Pancreas (tissue), 10 donors: ENCODE measurements at places on chromosomes 2 and 18. TPM values are rescaled to one million over a fixed set of nuclear protein-coding genes. Genes with fewer than 3 reads are reported as not detected.
A peak's percentile ranks its signal among the peaks of the same experiment; 100 is the strongest.

GRCh38 chr2:163849756-163850435 lies 114.1 kb upstream of the FIGN start:
- DNase-seq, result no peak

DNA sequence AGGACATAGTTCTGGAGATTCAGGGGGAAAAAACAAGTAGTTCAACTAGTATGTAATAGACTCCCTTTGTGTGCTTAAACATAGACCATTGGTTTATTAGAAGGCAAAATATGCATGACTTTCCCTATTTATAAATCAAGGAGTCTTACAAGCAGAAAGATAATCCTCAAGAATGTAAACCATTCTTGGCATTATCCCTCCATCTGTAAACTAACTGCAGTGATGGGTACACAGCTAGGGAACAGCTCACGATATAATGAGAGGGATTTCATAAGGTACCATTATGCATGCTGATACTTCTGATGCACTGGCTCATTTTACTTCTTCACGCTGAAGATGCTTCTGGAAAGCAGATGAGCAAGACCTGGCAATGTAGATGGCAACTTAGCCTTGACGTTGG lies 878 bp downstream of the FBXO15 start:
- DNase-seq, result no peak

DNA sequence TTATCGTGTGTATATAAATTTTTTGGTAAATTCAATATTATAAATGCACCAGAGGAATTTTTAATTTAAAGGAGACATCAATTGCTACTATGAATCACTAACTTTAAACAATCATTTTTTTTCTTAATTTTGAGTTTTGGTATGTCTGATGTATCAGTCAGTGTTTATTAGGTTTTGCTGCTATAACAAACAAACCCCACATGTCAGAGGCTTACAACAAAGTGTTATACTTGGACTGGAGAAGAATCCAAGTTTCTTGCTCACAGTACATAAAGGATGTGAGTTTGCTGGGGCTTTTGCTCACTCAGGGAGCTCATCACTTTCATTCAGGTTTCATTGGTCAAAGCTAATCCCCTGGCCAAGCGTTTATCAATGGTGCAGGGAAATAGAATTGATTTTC lies 81.8 kb downstream of the VWC2L start:
- no peak for DNase-seq

Gene MAP3K19
- not detected for total RNA-seq

- DNase-seq, result no peak
Observed at GRCh38 chr2:191312662-191313061, 67.5 kb downstream of the MYO1B start.

DNA sequence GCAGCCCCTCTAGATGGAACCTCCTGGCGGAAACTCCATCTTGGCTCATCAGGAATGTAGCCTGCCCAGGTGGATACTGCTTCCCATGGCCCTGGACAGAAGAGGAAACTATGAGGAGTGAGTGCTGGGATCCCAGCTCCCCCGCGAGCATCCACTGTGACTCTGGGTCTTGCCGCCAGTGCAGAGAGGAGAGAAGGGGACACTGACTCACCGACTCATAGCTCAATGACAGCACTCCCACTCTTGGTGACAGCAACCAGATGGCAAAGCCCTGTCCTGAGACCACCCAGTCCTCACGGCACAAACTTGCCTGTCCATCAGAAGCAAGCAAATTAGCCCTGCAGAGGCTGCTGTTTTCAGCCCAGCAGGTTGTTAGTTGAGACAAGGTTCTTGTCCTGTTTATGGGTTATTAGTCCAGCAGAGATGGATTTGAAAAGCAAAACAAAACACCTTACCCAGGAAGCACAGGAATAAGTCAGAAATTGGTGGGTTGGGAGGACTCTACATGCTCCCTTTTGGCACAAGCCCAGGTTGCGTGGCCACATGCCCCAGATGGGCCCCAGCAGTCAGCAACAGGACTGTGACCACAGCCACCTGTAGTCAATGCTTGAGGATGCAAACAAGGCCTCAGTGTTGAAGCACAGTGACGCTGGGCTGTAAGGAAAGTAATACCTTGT lies 111.5 kb upstream of the GLI2 start:
- DNase-seq, result no peak

GRCh38 chr2:171404261-171404660 lies 29.5 kb downstream of the METTL8 start:
- no peak for DNase-seq

GRCh38 chr2:96260387-96261260 lies 5.2 kb downstream of the TMEM127 start:
- DNase-seq, result peak; percentile 90

- DNase-seq, result no peak
Observed at GRCh38 chr18:6279308-6279707, 135.4 kb downstream of the L3MBTL4 start.

DNA sequence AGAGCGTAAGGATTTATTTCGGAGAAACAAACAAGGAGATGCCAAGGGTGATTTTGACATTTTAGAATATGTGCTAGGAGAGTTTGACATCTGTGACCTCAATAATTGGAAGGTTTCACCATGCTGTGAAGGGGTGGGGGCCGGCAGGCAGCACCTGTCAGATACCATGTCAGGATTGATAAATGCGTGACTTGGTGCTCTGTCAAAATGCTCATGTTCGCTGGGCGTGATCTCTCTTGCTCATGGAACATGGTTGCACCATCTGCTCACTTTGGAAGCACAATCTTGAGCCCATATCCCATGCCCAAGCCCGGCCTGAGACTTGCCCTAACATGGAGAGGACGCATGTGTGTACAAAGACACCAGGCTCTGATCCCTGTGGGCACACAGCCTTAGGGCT lies 347.6 kb downstream of the RNF144A start:
- DNase-seq, result no peak
